ENCODE measurements at places on chromosomes 7 and 10.

GRCh38 chr7:28179120-28180030 lies 1.2 kb downstream of the JAZF1 start:
- DNase-seq, result no peak

DNA sequence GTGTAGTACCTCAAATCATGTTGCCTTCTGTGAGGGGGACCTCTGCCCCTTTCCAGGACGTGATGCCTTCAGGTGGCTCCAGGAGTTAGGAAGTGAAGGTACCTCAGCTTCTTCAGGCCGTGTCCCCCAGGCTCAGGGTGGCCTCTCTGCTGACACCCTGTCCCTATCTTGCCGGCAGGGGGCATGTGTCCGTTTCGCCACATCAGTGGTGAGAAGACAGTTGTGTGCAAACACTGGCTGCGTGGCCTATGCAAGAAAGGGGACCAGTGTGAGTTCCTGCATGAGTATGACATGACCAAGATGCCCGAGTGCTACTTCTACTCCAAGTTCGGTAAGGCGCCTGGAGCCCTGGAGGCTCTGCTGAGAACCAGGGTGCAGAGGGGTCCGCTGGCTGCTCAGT lies 9.2 kb downstream of the CPSF4 start:
- DNase-seq, result no peak

- DNase-seq, result no peak
Measured at GRCh38 chr7:70756789-70757188, 375.2 kb upstream of the GALNT17 start.

GRCh38 chr10:105075031-105075430 lies 433.9 kb downstream of the SORCS3 start:
- no peak for DNase-seq

DNA sequence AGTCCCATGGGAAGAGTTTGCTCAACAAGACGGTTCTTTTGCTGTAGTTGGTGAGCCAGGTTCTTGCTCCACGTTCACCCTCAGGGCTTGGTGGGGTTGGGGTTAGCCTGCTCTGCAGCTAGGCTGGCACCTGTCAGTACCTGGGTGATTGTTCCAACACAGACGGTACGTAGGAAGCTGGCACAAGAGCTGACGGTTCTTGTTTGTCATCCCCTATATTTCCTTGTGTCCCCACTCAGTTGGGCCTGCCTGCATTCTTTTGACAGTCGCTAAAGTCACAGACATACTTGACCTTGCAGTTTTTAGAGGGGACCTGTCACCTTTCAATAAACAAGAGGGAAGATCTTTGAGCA lies 40.2 kb upstream of the SYPL1 start:
- no peak for DNase-seq

- DNase-seq, result no peak
Measured at GRCh38 chr7:139594090-139594489, 70.6 kb downstream of the CLEC2L start.

DNA sequence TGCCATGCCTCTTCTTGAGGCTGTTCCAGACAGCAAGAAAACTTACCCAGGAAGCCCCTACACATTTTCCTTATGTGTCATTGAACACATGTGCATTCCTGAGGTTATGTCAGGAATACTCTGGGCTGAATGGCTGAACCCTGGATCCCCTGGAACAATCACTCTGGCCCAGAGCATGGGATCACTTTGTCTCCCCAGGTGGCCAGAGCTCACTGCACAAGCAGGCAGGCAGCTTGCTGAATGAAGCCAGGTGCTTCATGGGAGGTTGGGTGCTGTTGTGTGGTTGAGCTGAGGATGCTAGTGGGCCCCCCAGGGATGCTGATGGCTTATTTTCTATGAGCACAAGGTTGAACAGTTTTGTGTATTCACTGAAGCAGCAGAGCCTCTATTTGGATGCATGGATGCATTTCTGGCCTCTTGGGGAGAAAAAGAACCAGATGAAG lies 54.7 kb upstream of the NPTX2 start:
- no peak for DNase-seq

DNA sequence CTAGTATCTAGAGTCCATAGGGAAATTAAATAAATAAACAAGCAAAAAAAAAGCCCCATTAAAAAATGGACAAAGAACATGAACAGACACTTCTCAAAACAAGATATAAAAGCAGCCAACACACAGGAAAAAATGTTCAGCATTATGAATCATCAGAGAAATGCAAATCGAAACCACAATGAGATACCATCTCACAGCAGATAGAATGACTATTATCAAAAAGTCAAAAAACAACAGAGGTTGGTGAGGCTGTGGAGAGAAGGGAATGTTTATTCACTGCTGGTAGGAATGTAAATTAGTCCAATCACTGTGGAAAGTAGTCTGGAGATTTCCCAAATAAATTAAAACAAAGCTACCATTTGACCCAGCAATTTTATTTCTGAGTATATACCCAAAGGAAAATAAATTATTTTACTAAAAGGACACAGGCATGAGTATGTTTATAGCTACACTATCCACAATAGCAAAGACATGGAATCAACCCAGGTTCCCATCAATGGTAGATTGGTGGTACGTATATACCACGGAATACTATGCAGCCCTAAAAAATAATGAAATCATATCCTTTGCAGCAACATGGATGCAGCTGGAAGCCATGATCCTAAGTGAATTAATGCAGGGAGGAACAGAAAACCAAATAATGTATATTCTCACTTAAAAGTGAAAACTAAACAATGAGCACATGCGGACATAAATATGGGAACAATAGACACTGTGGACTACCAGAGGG lies 366.5 kb upstream of the SEMA3C start:
- no peak for DNase-seq

- no peak for DNase-seq
Measured at GRCh38 chr7:139732471-139733167, 45.2 kb downstream of the HIPK2 start.

DNA sequence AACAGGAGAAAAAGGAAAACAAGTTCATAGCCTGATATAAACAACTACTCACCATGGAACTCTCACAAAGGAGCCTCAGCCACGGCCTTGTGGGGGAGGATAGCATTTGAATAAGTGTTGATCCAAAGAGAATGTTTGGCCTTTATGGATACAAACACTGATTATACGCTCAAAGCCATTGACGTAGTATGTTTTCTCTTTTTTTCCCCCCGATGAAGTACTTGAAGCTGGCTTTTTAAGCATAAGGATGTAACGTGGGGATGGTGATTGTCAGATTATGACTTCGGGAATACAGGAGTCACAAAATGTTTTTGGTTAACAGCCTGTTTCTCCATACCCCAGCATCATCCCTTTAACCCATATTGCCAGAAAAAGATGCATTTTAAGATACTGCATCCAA lies 39.8 kb downstream of the CELF2 start:
- DNase-seq, result no peak

DNA sequence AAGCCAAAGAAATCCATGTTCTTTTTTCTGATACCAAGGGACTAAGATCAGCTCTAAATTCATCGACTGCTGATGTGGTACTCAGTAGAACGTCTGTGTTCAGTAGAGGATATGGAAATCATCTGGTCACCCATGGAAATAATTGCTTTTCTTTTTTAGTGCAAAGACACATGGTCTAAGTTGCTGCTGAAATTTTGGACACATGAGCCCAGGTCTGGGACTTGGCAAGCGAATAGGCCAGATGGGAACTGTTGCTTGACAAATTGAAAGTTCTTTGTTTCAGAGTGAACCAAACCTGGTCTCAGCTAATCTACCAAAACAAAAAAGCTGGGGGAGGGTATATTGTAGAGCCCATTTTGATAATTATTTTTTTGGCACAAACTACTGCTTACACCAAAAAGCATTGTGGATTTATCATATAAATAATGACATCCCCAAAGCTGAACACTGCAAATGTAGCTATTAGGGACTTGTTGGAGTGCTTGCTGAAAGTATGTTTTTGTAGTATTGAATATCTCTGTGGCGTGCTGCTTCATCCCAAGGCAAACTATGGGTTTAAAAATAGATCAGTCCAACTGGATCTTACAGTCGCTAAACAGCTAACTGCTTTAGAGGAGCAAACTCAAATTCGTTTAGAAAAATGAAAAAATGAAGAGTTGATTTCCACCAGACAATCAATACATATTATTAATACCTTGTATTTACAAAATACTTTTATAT lies 144.7 kb downstream of the TRIL start:
- no peak for DNase-seq

- DNase-seq, result no peak
Measured at GRCh38 chr10:49118430-49119074, 3.2 kb upstream of the VSTM4 start.

- no peak for DNase-seq
Measured at GRCh38 chr7:151014950-151015349, 9.3 kb downstream of the ATG9B start.

DNA sequence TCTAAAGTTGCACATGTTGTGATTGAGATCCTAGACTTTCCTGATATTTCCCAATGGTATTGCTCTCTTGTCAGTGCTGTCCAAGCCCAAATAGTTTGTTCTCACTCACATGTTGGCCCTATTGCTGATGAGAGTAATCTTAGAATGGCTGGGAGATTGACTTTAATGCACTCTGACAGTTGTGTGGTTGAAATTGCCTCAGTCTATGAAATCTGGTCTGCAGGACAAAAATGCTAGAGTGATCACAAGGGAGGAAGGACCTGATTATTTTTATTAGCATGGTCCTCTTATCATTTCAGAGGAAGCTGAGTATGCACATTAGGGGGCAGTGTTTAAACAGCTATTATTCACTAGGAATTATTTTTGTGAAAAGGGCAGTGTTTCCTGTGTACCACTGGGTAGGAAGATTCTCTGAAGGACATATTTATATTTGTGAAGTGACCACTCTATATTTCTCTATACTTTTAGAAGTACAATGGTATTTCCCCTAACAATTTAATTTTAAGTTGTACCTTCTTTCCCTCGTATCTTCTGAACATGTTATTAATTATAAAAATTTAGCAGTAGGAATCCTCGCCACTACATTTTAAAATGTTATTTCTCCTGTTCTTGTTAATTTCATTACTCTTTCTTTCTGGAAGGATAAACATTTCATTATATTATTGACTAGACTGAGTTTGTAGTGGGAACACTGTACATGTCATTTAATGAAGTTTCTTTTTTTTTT lies 64.4 kb downstream of the SUGCT start:
- DNase-seq, result no peak

DNA sequence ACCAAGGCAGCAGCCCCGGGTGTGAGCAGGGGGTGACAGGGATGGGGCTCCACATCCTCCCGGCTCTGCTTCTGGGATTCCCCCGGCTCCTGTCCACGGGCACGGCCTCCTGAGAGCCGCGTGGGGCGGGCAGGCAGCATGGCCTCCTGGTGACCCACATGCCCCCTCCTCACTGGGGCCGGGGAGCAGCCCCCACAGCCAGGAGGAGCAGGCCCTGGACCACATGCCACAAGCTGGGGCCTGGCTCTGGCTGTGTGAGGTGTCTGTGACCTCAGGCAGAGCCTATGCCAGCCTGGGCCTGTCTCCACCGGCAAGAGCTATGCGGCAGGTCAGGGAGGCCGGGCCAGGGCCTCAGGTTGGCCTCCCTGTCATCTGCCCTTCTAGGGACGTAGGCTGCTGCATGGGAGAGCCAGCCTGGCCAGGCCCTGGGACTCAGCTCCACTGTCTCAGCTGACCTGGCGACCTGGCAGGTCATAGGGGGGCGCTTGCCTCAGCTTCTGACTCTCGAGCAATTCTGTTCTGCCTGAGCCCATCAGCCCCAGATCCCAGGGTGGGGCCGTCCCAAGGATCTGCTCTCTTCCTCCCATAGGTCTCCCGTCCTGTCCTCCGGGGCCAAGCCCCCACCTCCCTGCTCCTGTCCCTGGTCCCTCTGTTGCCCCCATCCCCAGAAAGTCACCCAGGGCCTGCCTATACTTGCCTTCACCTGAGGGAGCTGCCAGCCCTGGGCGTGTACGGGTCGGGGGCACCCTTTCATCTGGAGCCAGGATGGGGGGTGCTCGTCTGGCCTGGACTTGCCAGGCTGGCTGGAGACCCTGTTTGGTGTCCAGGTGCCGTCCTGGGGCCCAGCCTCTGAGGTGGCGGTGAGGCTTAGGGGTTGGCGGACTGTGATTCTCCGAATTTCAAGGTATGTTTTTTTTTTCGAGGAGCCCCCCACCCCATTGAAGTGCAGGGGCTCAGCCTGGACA lies 3.9 kb upstream of the TMEM184A start:
- no peak for DNase-seq

- DNase-seq, result no peak
Measured at GRCh38 chr10:13989616-13990015, 341.1 kb downstream of the FRMD4A start.

DNA sequence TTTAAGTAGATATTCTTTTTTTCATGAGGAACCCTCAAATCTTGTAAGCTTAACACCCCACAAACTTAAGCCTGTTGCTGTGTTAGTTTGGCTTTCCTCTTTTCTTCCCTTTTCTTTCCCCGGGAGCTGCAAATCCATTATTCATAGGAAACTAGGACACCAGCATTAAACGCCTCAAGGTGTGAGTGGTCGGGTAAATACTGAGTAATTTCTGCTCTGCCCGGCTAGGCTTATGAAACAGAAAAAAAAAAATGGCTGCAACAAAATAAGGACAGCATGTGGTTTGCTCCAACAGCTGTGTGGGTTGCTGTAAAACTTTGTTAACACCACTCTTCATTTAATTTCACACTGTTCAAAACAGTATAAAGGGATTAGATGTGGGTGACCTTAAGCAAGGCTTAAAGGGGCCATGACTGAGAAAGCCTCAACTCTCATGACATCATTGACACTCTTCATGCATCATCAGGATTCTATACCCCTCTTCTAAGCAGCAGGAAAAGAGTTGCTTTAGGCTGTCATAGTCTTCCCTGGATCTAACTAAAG lies 104.1 kb downstream of the AOAH start:
- DNase-seq, result no peak

DNA sequence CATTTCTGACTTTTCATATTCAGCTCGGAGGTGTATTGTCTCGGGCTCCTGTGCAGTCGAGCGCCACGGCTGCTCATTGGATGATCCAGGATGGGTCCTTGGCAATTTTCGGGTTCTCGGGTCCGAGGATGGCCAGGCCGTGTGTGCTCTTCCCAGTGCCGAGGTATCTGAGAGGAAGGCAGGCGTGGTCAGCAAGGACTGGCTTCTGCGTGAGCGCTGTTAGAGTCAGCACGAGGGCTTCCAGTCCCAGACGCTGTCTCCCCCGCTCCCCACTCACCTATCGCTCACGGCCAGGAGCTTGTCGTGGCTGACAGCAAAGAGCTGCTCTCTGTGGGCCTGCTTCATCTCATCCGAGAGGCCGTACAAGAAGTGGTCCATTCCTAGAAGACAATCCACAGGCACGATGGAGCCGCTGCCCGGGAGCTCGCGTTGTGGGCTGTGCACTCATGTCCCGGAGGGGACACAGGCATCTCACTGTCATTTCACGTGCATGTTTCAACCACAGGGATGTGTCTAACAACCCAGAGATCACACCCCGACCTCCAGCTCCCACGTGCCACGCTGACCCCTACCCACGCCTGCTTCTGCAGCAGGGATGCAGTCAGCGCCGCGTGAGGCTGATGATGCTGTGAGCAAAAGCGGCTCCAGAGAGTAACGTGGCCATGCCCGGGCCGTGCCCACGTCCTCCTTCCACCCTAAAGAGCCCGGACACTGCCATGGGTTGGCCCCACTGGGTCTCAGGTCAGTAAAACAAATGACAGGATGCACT lies 34.4 kb downstream of the PITRM1 start:
- no peak for DNase-seq

- DNase-seq, result no peak
Measured at GRCh38 chr10:89494068-89494467, 41.3 kb downstream of the SLC16A12 start.

GRCh38 chr7:114342431-114343179 lies 72.0 kb upstream of the FOXP2 start:
- no peak for DNase-seq

- DNase-seq, result no peak
Measured at GRCh38 chr7:106372595-106373318, 88.0 kb upstream of the NAMPT start.

GRCh38 chr10:77801474-77802161 lies 124.9 kb downstream of the DLG5 start:
- no peak for DNase-seq
